ENCODE measurements at places on chromosomes 7 and 10. TPM values are rescaled to one million over a fixed set of nuclear protein-coding genes. Genes with fewer than 3 reads are reported as not detected.

GRCh38 chr10:103433858-103434257 lies 18.3 kb downstream of the CALHM2 start:
- DNase-seq: no peak
- no peaks in the 10 kb centered on the region for H3K4me1 ChIP-seq
- H3K4me3 ChIP-seq: no peak overlapping the region

DNA sequence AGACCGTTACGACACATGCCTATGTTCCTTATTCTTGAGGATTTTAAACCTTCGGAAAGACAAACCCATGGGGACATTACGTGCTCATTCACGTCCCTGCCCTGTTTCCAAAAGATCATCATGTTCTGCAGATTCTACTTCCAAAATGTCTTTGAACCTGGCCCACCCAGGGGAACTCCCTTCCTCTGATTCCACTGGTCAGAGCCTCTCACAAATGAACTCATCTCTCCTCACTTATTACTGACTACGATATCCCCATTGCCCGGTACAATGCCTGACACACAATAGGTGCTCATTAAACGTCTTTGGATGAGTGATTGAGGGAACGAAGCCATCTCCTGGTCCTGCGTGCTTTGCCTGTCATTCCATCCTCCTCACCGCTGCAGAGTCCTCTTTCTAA lies 168.3 kb upstream of the RNF32 start:
- H3K27ac ChIP-seq: no peak overlapping the region
- H3K4me3 ChIP-seq: no peak overlapping the region
- peak; percentile 57 for DNase-seq
- H3K4me1 ChIP-seq: peaks cover 8% of the 10 kb centered on the region
- peaks cover 4% of the 10 kb centered on the region for H3K36me3 ChIP-seq

- DNase-seq: peak; percentile 75
- H3K27me3 ChIP-seq: peaks cover 23% of the 10 kb centered on the region
- H3K4me3 ChIP-seq: no peak overlapping the region
- H3K4me1 ChIP-seq: peaks cover 8% of the 10 kb centered on the region
- H3K36me3 ChIP-seq: peaks cover 5% of the 10 kb centered on the region
Observed at GRCh38 chr10:1380088-1380671, 324.0 kb downstream of the WDR37 start.

Gene C10orf53
- not detected for total RNA-seq

DNA sequence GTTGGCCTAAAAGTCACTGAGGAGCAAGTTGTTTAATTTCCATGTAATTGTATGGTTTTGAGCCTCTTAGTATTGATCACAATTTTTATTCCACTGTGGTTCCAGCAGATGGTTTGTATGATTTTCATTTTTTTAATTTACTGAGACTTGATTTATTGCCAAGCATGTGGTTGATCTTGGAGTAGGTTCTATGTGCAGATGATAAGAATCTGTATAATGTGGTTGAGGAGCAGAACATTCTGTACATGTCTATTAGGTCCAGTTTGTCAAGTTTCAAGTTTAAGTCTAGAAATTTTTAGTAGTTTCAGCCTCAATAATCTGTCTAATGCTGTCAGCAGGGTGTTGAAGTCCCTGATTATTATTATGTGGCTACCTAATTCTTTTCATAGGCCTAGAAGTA lies 22.7 kb upstream of the ZWINT start:
- H3K27ac ChIP-seq: no peak overlapping the region
- DNase-seq: no peak
- H3K36me3 ChIP-seq: no peaks in the 10 kb centered on the region
- H3K4me1 ChIP-seq: no peaks in the 10 kb centered on the region
- peaks cover under 1% of the 10 kb centered on the region for H3K27me3 ChIP-seq

DNA sequence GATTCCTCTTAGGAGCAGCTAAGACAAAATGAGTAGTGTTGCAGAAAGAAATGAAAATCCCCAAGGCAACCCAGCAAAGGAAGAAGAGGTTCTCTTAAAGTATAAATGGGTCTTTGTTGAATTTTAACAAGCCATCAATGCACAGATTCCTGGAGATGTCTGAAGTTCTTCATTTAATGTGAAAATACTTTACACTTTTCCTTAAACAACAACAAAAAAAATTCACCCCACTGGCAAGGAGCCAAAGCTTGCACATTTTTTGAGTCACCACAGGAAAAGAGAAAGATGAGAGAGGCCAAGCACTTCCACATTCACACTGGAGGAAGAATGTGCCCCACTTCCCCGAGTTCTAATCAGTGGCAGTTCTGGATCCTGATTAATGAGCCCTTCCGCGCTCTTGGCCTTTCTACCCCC lies 286.4 kb upstream of the MEOX2 start:
- H3K4me1 ChIP-seq: peaks cover 11% of the 10 kb centered on the region
- H3K4me3 ChIP-seq: no peak overlapping the region
- H3K36me3 ChIP-seq: no peaks in the 10 kb centered on the region
- H3K27me3 ChIP-seq: no peaks in the 10 kb centered on the region

GRCh38 chr10:22791665-22792064 lies 77.3 kb upstream of the PIP4K2A start:
- no peaks in the 10 kb centered on the region for H3K36me3 ChIP-seq
- DNase-seq: no peak
- no peak overlapping the region for H3K4me3 ChIP-seq

Gene SLC26A5
- total RNA-seq: not detected
